ENCODE measurements at places on chromosomes 2 and 18.

DNA sequence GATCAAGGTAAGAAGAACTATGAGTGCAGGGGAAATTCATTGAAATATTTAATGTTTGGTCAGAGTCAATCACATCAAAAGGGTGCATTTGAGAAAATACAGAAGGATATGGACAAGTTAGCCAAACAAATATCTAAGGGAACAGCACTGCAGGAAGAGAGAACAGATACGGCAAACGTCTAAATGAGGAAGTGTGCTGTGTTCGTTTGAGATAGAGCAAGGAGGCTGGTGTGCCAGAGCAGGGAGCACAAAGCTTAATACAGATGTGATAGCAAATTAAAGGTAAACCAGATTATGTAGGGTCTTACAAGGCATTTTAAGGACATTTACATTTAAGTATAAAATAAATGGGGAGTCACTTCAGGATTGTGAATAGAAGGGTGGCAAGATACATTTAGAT is 241.3 kb upstream of the ZNF804A start:
- DNase-seq = no peak

DNA sequence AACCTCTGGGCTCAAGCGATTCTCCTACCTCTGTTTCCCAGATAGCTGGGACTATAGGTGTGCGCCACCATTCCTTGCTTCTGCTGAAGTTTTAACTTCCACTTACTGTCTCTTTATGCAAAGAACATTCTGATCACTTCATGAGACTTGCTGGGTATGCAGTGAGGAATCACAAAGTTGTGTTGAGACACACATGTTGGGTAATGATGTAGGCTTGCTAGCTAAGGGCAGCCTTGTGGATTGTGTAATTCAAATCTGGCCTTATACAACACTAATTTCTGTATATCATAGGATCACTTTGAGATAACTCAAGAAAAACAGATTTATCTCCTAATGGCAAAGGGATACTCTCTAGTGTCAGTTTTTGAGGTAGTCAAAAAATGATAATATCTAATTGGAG is 24.2 kb downstream of the XRCC5 start:
- DNase-seq = no peak

- DNase-seq = no peak
These were observed 460.4 kb downstream of the MBD2 start for GRCh38 chr18:53764086-53764485.

DNA sequence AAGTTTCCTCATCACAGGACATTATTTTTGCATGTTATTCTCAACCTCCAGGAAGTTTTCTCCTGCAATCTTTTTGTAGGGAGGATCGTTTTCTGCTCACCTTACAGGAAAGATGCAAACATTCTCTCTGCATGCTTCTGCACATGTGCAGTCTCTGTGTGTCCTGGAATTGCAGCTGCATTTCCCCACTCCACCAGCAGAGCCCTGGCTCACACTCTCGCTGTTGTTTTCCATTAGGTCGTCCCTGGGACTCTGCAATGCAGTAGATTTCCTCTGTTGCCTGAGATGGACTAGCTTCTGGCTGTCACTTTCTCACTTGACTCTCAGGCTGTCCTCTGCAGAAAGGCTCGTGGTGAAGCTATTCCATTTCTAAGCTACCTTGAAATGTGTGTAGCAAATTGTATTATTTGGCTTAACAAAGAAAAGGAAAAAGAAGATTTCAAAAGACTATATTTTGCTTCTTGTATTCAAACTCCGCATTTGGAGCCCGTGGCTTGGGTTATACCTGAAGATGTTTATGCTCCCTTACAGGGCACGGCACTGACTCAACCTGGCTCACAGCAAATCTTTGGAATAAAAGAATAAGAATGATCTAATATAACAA is 346.7 kb downstream of the RAD51AP2 start:
- peak; percentile 50 for DNase-seq

DNA sequence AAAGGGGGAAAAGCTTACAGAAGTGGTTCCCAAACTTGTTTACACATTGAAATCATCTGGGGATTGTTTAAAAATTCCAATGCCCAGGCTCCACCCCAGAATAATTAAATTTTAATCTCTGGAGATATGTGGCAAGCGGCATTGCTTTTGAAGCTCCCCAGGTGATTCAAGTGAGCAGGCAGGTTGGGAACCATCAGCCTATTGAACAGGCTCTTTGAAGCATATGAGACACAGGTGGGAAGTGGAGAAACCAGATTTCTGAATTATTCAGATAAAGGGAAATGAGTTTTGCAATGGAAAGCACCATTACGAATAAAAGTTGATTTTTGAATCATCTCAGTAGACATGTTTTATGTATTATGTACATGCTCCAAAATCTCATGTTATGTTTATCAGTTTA is 57.6 kb upstream of the NOSTRIN start:
- no peak for DNase-seq

DNA sequence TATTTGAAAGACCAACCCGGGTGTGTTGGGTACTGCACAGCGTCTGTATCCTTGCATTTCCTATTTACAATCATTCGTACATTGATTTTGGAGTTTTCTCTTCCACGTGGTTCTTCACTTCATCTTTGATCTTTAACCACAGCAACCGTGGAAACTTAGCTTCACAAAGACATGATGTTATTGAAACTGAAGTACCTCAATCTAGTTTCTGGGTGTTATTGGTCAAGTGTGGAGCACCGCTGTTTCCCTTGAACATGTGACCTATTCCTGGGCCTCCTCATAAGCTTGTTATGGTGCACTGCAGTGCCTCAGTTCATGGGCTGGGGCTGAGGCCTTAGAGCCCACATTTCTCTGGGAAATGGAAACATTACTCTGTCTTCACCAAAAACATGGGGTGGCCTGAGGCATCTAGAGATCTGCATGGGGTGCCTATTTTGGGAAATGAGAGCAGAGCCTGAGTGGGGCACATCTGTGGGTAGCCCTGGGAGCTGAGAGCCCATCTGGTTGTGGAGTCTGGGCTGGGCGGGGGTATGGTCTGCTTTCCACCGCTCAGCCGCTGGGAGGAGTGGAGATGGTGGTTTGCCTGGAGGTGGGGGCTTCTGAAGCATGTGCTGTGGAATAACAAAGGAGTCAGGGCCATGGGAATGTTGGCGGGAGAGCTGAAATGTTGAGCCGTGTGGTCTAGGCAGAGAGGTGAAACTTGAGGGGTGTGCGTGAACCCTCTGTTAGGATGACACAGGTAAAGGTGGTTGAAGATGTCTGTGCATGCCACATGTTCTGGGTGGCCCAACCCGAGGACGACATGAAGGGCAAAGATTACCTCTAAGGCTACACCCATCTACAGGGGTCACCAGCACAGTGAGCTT is 37.4 kb downstream of the ZNF236 start:
- DNase-seq = no peak

GRCh38 chr2:16049406-16049805 is 109.1 kb downstream of the MYCN start:
- DNase-seq = no peak

- no peak for DNase-seq
These were observed 4.3 kb upstream of the TFCP2L1 start for GRCh38 chr2:121289271-121289670.

DNA sequence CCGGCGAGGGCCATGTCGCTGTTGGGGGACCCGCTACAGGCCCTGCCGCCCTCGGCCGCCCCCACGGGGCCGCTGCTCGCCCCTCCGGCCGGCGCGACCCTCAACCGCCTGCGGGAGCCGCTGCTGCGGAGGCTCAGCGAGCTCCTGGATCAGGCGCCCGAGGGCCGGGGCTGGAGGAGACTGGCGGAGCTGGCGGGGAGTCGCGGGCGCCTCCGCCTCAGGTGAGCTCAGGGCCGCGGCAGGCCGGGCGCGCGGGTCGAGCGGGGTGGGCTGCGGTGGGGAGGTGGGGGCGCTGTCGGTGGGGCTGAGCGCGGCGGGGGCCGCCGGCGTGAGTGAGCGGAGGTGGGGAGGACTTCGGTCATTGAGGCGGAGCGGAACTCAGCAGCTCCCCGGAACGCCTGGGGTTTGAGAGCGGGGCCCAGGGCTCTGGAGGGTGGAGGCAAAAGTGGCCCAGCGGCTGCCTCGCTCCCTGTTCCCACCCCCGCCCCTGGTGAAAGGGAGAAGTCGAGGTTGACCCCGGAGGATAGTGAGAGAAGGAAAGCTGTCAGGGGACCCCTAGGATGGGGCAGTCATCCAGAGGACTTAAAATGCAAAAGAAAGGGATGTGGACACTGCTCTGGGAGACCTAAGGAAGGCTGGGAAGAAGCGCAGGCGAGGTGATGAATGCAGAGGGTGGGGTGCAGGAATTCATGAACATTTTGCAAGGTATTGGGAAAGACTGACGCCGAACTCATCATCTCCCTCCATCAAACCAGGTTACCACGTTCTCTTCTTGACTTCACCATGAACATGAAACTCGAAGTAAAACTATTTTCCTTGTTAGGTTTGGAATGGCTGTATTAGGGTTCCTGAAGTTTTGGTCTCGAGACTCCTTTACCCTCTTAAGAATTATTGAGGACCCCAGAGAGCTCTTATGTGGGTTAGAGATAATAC is 633 bp downstream of the MALT1 start:
- peak; percentile 28 for DNase-seq

DNA sequence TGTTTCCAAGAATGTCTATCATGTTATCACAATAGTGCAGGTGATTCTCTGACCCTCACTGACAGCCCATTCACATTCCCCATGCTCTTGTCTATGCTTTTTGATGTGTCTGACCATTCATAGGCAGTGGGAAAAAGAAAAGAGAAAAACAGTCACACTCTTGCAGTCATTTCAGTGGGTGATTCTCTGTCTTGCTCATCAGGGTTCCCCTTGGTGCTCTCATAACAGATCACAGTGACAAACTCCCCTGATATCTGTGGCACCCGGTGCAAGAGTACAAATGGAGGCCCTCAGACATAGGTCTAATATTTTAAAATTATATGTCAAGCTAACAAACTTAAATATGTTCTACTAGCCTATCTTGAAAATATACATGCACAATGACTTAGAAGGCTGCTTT is 72.7 kb upstream of the PPP1CB start:
- DNase-seq = no peak

GRCh38 chr2:68193144-68193543 is 35.5 kb downstream of the PNO1 start:
- DNase-seq = no peak

DNA sequence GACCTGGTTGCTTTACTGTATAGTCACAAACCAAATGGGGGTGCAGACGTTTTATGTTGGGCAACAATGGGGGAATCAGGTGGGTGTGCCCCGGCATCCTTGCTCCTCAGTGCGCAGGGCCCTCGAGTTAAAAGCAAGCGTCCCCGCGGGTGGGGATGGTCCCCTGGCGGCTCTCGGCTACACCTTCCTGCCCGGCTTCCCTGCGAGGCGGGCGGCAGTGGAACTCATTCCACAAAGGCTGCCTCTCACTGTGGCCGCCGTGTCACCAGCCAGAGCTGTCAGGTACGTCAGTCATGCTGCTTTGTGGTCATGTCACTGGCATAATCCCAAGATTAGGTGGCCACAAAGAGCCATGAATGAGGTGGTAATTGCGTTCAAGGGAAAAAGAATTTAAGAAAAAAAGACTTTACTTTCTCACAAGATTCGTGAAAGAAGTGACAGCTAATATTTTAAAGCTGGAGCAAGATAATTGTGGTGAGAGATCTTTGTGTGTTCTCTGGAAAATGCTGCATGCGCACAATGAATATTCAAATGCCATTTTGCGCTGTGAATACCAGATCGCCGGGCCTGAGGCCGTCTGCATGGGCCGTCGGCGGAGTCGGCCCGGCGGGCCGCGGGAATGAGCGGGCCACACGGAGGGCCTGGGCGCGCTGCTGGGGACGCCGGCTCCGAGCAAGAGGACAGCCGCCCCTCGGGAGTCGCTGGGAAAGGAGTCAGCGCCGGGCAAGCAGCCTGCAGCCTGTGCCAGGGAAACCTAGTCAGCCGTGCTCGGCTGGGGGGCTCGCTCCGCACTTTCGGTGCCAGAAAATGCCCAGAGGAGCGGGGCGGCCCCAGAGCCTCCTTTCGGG is 82.3 kb upstream of the LDLRAD4 start:
- no peak for DNase-seq

DNA sequence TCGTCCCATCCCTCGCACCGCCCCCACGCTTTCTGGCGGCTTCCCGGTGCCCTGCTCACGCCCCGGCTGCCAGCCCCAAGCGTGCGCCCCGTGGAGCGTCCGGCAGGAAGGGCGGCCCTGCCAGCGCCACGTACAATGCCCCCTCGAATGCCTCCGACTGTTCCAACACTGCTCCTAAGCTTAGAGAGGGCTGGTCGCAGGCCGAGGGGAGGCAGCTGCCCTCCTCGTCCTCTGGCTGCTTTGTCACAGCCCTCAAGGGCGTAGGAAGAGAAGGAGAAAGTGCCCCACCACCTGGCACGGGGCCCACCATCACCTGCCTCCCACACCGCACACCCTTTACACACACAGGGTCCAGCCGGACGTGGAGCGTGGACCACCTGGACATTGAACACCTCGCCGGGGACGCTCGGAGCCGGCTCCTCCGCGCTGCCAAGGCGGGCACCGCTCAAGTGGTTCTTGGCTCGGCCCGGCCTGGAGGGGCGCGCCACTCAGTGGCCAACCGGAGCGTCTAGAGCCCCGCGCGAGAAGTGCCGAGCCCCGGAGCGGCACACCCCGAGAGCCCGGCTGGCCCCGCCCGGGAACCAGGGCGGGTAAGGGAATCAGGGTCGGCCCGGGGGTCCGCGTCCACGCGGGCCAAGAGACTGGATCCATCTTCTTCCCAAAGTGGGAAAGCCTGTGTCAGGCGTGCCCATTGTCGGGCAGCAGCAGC is 830 bp downstream of the DNER start:
- DNase-seq = peak; percentile 27

- DNase-seq = no peak
These were observed 159.7 kb downstream of the SPAG16 start for GRCh38 chr2:213443921-213444320.

GRCh38 chr2:218400167-218400929 is 680 bp downstream of the CTDSP1 start:
- no peak for DNase-seq

DNA sequence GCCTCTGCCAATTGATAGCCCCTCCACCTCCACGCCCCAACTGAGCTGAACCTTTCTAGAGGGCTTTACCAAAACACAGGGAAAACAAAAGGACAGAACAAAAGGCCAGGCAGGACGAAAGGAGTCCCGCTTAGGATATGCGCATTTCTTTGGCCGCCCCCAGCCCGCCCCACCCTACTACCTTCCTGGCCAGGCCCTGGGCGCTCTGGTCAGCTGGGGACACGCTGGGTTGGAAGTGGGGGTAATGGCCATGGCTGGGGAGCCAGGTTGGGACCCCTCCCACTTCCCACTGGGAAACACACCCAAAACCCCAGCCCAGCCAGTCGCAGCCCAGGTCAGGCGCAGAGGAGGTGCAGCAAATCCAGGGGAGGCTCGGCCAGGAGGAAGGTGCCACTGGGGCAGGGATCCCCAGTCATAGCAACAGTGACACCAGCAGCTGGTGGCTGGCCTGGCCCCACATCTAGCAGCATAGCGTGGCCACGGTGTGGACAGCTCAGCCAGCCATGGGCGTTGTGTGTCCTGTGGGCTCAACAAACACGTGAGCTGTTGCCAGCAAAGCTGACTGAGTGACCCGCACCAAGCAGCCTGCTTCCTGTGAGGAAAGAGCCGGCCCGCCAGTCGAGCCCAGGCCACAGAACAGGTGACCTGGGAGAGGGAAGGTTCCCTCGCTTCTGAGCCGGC is 24.6 kb upstream of the B3GNT7 start:
- DNase-seq = no peak

GRCh38 chr2:230931556-230932231 is 6.7 kb upstream of the GPR55 start:
- DNase-seq = no peak
